SJSA1 (cell line): ENCODE measurements at places on chromosomes 6 and 20. TPM values are rescaled to one million over a fixed set of nuclear protein-coding genes. Genes with fewer than 3 reads are reported as not detected.

The RBBP9 gene
- 15.9 and 24.2 TPM in 2 replicates for total RNA-seq

DNA sequence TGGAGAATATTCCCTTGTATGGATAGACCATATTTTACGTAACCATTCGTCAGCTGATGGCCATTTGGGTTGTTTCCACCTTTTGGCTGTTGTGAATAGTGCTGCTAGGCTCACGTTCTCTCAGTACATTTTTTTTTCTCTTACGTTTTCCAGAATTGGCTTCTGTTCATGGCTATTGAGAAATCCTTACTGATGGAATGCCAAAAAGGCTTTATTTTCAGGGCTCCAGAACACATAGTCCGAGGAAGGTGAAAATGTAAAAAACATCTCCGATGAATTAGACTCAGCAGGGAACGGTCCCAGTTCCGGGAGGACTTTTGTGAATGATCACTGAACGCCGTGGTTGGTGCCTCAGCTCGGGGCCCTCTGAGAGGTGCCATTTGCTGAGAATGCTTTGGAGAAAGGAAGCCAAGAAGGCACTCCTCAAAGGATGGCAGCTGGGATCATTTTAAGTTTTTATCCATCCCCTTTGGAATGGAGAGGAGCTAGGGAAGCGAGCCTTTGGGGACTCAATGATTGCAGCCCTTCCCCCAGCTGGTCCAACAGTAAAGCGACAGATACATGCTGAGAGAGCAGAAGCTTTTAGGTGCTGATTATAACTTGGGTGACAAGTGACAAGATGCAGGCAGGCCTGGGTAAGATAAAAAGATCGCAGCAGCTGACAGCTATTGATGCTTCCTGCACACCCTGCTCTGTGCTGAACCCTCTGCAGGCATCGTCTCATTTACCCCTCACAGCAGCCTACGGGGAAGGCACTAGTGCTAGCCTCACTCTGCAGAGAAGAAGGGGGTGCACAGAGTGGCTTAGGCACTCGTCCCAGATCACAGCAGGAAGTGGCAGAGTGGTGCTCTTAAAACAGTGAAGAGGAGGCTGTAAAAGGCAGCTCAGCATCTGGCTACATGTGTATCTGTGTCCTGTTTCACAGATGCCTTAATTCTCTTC lies 133.4 kb upstream of the KCNG1 start:
- no peaks in the 10 kb centered on the region for H3K36me3 ChIP-seq
- peaks cover 51% of the 10 kb centered on the region for H3K27me3 ChIP-seq
- no peak overlapping the region for H3K4me3 ChIP-seq

GRCh38 chr6:44701038-44701636 lies 313.6 kb downstream of the CDC5L start:
- no peak overlapping the region for H3K27ac ChIP-seq
- H3K4me1 ChIP-seq = peaks cover 14% of the 10 kb centered on the region
- no peaks in the 10 kb centered on the region for H3K27me3 ChIP-seq
- H3K36me3 ChIP-seq = no peaks in the 10 kb centered on the region
- H3K4me3 ChIP-seq = no peak overlapping the region
- no peak for DNase-seq

DNA sequence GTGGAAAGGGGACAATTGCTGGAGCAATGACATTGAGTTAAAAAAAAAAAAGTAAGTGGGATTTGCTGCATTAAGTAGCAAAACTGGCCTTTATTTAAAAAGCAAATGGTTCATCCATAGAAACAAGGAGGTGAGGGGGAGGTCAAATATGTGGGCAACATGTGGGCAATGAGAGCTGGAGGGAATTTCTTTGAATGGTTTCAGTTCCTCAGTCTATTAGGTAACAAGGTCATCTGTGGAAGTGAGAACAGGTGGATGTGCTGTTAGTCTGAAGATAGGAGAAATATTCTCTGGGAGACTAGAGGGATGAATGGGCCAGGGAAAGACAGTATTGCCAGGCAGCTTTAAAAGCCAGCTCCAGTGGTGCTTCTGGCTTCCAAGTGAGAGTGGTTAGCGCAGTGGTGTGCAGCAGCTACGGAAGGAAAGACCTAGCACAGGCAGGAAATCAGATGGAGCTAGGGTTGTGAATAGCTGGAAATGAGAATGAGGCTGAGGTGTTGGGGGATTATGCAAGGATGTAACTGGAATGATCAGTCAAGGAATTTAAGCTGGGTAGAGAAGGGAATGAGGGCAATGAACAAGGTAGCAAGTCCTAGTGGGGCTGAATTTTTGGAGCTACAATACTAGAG lies 727.6 kb downstream of the PTPRT start:
- H3K4me1 ChIP-seq = no peaks in the 10 kb centered on the region
- no peaks in the 10 kb centered on the region for H3K36me3 ChIP-seq
- H3K4me3 ChIP-seq = no peak overlapping the region

The PDSS2 gene
- 11.5 and 11.9 TPM in 2 replicates for total RNA-seq

DNA sequence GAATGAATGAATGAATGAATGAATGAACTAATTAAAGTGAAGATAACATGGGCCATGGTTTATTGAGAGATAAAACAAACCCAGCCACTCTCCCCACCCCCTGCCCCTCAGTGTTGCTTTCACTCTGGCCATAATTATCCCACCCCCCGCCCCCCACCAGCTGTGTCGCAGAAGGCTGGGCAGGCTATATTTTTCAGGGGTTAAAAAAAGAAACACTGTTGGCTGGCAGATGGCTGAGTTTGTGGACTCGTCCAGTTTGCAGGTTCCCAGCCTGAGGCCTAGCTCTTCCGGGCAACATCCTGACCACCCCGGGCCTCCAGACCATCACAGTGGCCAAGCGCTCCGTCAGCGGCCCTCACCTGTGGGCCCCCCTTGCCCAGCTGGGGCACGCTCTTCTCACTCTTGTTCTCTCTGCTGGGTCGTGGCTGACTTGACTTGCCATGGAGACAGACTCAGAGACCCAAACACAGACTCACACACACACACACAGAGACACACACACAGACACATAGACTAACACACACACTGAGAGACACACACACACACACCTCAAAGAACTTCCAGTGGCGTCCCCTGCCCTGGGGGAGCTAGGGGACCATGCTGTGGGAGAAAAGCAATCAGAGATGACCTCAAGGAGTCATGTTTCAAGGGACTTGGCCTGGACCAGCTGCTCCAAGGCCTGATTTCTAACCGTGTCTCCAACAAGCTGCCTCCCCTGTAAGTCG lies 2.2 kb upstream of the GRM4 start:
- DNase-seq = no peak
- no peak overlapping the region for H3K27ac ChIP-seq
- H3K4me3 ChIP-seq = no peak overlapping the region
- H3K4me1 ChIP-seq = peaks cover 22% of the 10 kb centered on the region
- no peaks in the 10 kb centered on the region for H3K36me3 ChIP-seq
- H3K27me3 ChIP-seq = peaks cover 50% of the 10 kb centered on the region

- H3K27ac ChIP-seq = no peak overlapping the region
- peaks cover 31% of the 10 kb centered on the region for H3K4me1 ChIP-seq
- DNase-seq = peak; percentile 79
- H3K4me3 ChIP-seq = no peak overlapping the region
- H3K27me3 ChIP-seq = no peaks in the 10 kb centered on the region
- peaks cover 7% of the 10 kb centered on the region for H3K36me3 ChIP-seq
Observed at GRCh38 chr20:34579191-34579978, 20.9 kb downstream of the MAP1LC3A start.

The CAPN11 gene
- total RNA-seq = not detected in 2 replicates

GRCh38 chr6:105106260-105106659 lies 73.6 kb downstream of the POPDC3 start:
- peaks cover 6% of the 10 kb centered on the region for H3K36me3 ChIP-seq
- H3K4me1 ChIP-seq = peaks cover 21% of the 10 kb centered on the region
- no peak overlapping the region for H3K4me3 ChIP-seq
- H3K27ac ChIP-seq = no peak overlapping the region
- no peaks in the 10 kb centered on the region for H3K27me3 ChIP-seq
- no peak for DNase-seq

The LST1 gene
- not detected in 2 replicates for total RNA-seq

DNA sequence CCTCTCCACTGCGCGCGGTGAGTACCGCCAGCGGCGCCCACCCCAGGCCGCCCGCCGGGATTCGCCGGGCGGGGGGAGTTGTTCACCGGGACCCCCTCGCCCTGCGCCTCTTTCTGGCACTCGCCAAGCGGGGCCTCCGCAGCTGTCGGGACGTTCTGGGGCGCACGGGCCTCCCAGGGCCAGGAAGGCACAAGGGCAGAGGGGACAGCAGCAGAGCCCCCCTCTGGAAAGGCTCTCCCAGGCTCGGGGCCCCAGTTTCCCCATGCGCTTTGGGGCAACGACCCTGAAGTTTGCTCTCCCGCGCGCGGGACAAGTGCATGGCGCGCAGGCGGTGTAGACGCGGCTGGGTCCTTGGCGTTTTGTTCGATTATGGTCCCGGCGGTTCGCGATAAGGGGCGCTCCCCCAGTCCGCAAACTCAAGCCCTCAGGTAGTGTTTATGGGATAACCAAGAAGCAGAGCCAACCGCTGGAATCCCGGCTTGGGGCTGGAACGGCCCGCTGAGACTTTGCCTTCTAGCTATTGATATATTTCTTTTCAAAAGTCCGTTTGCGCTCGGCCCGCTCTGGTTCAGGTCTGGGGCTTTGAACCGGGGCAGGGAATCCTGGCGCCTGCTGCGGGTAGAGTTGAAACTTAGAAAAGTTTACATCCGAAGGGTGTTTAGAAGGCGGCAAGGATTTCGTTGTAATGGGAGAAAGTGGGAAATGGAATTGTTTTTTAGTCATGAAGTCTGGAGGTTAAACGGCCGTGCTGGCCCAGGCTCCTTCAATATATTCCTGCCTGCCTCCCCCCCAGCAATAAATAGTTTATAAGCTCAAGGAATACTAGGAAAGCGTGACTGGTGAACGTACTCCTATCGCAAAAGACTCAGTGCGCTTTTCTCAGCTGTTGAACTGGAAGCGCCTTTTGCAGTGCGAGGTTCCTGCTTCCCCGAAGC lies 595 bp downstream of the EYA2 start:
- H3K27ac ChIP-seq = no peak overlapping the region
- peaks cover 68% of the 10 kb centered on the region for H3K27me3 ChIP-seq
- no peaks in the 10 kb centered on the region for H3K36me3 ChIP-seq
- no peaks in the 10 kb centered on the region for H3K4me1 ChIP-seq
- H3K4me3 ChIP-seq = no peak overlapping the region
